T-cell (primary cell): ENCODE measurements at places on chromosomes 4 and X.

GRCh38 chrX:41870719-41871151 lies 52.6 kb downstream of the CASK start:
- DNase-seq: no peak

DNA sequence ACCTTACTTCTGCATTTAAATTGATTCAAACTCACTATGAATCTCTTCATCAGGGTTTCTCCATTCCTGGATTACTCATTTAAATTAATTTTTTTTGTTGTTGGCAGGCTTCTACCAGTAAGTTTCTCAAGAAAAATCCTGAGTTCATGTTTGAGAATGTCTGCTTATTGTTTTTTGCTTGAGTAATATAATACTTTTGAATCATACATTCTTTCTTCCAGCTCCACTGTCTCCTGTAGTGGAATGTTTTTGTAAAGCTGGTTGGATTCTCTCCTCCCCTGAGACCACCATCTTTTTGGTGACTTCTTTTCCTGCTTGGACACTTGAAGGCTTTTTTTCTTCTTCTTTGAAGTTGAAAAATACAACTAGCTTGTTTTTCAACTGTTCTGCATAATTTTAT lies 4.3 kb upstream of the MID1IP1 start:
- no peak for DNase-seq

- no peak for DNase-seq
Observed at GRCh38 chrX:106042296-106042695, 3.8 kb upstream of the SERPINA7 start.

DNA sequence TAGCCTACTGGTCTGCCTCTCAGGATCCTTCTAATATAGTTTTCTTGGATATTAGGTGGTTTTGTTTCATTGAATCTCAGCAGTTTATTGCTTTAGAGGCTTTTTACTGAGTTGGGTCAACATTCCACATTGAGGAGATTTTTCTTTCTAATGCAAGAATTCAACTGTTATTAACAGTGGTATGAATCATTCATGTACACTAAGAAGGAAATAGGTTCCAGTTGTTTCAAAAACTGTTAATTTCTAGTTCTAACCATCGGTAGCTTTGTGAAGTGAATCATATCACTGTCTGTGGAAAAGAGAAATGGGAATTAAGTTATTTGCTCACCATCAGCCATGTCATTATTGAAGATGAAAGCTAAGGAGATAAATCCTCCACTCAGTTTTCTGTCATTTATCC lies 331.5 kb downstream of the RPA4 start:
- DNase-seq: no peak

DNA sequence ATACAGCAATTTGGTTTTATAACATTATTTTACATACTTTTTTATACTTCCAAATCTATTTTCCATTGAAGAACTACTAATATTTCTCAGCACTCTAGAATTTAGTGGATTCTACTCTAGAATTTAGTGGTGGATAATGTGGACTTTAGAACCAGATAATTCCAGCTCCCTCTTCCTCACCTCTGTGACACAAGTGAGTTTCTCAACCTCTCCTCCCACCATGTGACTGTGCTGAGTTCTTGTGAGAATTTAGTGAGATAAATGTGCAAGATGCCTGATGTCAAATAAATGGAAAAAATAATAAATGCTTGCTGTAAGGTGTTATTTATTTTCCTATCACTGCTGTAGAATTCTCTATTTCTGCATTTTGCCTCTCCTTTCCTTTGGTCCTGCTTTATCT lies 107.3 kb downstream of the CPEB2 start:
- DNase-seq: no peak

- no peak for DNase-seq
Observed at GRCh38 chr4:9781343-9782135, at the start of gene DRD5. TSS of gene DRD5 (plus strand) at chr4:9781634. CDS start at chr4:9782030, 396 bp downstream.

GRCh38 chr4:95084584-95084983 lies 326.8 kb downstream of the BMPR1B start:
- no peak for DNase-seq

DNA sequence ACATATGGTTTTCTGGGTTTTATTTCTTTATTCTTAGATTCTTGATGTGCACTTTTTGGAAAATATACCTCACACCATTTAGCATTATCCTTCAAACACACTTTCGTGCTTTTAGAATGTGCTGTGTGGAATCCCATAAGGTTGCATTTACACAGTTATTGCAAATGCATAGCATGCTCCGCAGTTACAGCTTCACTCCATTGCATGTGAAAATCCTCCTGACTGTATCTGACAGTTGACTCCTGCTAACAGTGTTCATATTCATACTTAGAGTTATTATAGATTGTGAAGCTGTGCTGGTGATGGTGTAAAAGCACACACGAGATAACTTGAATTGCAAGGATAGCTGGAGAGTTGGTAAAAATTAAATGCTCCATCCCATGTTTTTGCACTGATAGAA lies 811.5 kb upstream of the TENM3 start:
- no peak for DNase-seq

GRCh38 chrX:154348646-154349358 lies 25.6 kb downstream of the FLNA start:
- no peak for DNase-seq

- DNase-seq: no peak
Observed at GRCh38 chr4:100165809-100166208, 24.5 kb downstream of the DDIT4L start.

GRCh38 chr4:155999725-156000124 lies 46.1 kb upstream of the CTSO start:
- DNase-seq: no peak

GRCh38 chr4:154507156-154507555 lies 15.6 kb upstream of the DCHS2 start:
- DNase-seq: no peak

GRCh38 chr4:66204534-66205247 lies 534.4 kb upstream of the EPHA5 start:
- DNase-seq: no peak

DNA sequence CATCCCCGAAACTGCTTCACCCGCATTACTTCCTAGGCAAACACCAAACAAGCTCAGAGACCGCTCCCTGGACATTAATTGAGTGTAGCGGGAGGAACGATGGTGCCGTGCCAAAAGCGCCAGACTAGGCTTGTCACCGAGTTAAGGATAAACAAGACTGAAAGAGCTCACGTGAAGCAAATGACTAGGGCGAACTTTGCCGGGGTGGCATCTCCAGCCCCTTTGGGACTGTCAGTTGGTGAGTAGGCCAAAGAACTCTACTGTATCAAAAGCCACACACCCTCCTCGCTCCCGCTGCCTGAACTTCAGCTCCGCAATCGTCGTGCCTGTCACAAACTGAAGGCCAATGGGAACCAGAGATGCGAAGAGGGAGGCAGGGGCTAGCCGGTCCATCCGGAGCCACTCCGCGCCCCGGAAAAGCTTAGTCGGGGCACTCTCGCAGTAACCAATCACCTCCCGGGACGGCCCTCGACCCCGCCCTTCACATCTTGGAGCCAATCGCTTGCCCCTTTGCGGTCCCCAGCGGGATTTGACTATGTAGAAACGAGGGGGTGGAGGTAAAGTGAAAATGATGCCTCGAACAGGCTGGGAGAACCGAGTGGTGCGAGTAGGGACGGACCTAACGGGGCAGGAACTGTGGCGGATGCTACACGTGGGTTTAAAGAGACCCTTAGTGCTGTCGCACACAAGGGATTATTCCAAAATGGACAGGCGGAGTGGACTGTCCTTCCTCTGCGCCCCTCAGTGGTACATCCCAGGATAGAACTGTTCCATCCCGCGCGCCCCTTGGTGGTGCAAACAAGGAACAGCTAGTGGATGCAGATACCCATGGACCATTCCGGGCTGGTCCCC lies 37.0 kb upstream of the FAM156A start:
- DNase-seq: peak; percentile 93

GRCh38 chr4:123744664-123745290 lies 348.2 kb downstream of the SPRY1 start:
- no peak for DNase-seq

DNA sequence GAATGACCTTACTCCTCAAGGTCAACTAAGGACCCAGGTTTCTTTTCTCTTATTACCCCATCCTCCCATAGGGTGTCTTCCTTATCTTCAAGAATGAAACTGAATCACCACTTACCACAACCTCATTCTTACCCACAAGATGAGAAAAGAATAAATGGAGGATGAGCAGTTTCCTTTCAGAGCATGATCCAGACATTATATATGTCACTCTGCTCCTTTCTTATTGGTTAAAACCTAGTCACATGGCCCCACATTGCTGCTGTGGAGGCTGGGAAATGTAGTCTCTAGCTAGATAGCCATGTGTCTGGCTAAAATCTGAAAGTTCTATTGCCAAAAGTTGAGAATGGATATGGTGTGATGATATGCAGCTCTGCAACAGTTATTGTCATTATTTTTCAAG lies 62.4 kb upstream of the RAI2 start:
- no peak for DNase-seq

DNA sequence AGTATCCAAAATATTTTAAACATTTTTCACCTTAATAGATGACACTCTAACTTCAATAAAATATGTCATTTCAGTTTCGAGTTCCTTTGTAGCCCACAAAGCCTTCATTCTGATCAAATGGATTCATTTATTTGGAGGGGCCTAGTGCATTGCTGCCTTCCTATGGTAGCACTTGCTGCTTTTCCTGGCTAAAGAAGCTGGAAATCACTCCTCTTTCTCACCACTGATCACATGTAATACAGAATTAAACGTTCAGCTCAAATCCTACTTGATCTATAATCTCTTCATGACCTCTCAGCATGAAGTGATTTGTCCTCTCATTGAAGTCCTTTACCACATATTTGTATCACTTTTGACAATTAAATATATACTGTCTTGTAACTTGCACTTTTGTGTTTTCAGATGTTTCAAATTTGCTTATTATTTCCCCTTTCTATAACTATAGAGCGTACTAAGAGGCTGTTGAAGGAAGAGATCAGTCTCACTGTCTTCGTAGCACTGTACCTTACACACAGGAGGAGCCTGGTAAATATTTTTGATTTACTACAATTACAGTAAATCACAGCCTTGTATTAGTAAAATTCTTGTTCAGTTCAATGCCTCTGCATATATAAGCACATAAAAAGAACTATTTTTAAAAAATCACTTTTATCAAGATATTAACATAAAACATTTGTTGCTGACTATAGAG lies 555 bp downstream of the CFI start:
- DNase-seq: no peak

DNA sequence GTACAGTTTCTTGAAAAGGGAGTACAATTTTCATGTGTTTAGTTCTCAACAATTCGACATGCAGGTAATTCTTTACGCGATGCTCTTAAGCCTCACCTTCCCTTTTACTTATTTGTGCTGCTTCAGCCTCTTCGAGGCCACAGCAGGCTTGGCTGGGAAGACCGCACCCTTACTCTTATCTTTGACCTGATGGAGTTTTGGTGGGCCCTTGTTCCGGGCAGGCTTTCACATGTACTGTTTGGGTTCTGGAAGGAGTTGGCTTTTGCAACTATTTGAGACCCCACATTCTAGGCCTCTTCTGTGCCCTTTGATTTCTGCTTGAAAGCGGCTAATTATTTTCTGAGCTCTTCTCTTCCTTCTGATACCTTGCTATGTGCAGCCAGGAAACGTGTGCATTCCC lies 60.2 kb downstream of the FAM193A start:
- no peak for DNase-seq

DNA sequence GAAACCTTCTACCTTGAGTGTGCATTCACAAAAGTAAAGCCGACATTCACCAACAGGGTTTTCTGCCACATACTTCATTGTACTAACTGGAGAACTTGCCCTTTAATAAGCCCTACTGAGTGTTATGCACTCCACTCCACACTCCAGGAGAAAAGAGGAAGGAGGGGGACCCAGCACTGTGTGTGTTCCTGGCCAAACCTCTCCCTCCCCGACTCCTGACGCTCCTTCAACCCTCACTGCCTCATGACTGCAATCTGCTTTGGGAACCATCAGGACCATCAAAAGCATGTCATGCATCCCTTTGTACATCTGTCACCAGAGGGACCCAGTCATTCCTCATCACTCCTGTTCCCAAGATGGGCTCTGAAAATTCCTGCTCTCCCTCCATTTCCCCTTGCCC lies 143.7 kb downstream of the RASL11B start:
- DNase-seq: no peak

- no peak for DNase-seq
Observed at GRCh38 chrX:94914235-94914634, 1240.2 kb downstream of the FAM133A start.
